ENCODE measurements at places on chromosomes 2 and 18.

DNA sequence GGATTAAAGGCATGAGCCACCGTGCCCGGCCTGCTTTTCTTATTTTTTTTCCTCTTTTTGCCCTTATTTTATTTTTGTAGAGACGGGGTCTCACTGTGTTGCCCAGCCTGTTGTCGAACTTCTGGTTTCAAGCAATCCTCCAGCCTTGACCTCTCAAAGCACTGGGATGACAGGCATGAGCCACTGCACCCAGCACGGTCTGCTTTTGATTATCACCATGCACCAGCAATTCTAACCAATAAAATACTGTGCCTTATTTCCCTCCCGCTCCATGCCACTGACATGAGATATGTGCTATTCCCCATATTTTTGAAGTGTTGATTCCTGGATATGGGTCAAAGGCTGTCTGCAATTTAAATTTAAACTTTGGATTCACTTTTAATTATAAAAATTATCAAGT is 42.9 kb downstream of the ACYP2 start:
- DNase-seq, result no peak

DNA sequence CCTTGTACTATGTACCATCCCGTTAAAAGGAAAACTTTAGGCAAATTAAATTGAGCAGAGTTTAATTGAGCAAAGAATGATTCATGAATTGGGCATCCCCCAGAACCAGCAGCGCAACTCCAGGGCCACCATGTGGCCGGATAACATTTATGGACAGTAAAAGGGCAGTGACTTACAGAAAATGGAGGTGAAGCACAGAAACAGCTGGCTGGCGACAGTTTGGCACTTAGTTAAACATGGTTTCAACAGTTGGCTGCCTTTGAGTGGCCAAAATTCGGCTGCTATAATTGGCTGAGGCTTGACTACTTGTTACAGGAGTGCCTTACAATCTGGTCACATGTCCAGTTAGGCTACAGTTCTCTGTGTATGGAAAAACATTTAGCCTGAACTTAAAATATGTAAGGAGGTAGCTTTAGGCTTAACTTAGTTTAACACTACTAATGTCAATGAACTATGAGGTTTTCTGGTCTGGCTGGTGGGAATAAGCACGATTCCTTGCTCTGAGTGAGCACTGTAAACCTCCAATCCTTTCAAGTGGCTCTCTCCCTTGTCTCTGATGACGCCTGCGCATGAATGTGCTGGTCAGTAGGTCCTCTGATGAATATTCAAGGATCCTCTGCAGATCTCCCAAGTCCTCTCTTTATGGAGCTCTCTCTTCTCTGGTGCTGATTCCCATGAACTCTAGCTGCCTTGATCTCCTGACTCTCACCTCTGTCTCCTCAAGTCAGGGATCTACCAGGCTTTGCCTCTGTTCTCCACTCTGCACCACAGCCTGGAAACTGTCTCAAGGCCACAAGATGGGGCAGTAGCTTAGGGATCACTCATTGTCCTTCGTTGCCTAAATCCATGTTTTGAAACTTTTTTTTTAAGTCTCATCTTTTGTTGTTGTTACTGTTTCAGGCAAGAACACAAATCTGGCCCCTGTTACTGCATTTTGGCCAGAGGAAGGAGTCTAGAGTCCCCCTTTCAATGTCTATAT is 24.4 kb upstream of the RAB31 start:
- no peak for DNase-seq

DNA sequence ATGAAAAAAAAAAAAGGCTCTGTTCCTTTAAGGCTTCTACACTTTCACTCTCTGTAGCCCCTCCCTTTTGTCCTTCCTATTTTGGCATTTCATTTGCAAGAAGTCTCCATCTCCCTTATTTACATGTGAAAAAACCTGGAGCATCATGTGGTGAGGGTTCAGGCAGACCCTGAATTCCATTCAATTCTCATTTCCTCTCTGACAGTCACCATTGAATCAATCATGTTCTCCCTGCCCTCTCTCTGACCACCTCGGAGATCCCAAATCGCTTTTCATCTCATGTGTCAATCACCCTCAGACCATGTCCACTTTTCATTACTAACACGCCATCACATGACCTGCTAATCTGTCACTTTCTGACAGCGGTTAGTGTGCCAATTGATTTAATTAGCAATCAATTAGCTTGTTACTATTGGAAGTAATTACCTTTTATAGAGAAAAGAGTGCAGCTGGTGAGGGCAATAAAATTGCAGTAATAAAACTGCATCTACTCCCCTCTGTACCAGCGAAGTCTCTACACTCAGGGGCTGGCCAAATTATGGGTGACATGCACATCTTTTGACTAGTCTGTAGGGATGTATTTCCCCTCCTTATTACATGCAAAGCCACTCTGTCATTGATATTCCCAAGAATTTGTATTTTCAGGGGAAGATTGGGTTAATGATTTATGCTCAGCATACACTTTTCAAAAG is 317.4 kb downstream of the EN1 start:
- no peak for DNase-seq

- no peak for DNase-seq
Observed at GRCh38 chr2:30421604-30422443, 25.2 kb upstream of the LCLAT1 start.

DNA sequence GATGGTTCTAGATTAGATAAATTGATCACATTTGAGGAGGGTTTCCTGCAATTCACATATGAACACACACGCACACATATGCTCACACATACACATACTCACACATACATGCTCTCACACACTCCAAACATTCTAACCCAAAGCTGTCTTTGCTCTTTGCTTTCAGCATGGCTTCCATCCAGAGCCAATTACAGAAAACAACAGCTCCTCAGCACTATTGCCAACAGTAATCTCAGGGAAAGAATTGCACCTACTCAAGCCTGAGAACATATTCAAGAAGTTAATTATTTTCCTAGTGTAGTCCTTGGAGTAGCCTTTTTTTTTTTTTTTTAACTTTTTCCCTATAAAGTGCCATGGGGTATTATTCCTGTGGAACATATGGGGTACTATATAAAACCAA is 246.9 kb upstream of the PARD3B start:
- DNase-seq, result no peak

GRCh38 chr2:182345384-182345783 is 81.5 kb downstream of the PDE1A start:
- DNase-seq, result no peak

DNA sequence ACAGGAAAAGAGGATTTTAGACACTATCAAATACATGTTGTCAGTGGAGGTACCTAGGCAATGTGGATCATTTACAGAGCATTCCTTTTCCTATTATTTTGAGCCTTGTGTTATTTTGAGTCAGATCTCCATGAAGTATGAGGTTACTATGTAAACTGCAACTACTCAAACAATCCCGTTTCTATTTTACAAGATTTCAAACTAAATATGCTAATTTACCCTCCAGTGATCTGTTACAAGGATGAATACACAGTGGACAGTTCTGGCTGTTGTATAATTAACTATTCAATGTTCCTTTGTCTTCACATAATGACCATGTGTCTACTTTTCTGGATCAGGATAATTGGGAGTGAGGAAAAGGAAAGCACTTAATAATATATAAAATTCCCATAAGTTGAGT is 4.6 kb downstream of the HOXD1 start:
- DNase-seq, result no peak

GRCh38 chr2:15243762-15244161 is 317.4 kb downstream of the NBAS start:
- no peak for DNase-seq

- no peak for DNase-seq
Observed at GRCh38 chr18:10403708-10404107, 50.7 kb upstream of the APCDD1 start.

GRCh38 chr2:70772486-70773155 is 4.6 kb upstream of the ADD2 start:
- DNase-seq, result no peak

GRCh38 chr2:103445347-103445746 is 683.5 kb downstream of the TMEM182 start:
- DNase-seq, result peak; percentile 15

- peak; percentile 73 for DNase-seq
Observed at GRCh38 chr2:42045848-42046748, 1.7 kb upstream of the PKDCC start.

DNA sequence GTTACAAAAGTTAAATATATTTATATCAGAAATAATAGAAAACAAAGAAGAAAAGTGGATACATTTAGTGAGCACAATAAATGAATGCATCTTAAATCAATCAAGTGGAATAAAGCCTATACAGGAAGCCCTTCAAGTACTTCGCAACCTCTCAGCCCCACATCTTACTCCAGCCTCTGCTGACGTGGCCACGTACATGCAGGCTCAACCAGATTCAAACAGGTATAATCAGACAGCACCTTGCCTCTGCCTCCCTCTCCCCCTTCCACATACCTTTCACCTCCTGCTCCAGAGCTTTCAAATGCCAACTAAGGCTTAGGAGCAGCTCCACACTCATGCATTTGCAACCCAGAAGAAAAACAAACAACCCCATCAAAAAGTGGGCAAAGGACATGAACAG is 32.9 kb downstream of the CACNB4 start:
- no peak for DNase-seq

DNA sequence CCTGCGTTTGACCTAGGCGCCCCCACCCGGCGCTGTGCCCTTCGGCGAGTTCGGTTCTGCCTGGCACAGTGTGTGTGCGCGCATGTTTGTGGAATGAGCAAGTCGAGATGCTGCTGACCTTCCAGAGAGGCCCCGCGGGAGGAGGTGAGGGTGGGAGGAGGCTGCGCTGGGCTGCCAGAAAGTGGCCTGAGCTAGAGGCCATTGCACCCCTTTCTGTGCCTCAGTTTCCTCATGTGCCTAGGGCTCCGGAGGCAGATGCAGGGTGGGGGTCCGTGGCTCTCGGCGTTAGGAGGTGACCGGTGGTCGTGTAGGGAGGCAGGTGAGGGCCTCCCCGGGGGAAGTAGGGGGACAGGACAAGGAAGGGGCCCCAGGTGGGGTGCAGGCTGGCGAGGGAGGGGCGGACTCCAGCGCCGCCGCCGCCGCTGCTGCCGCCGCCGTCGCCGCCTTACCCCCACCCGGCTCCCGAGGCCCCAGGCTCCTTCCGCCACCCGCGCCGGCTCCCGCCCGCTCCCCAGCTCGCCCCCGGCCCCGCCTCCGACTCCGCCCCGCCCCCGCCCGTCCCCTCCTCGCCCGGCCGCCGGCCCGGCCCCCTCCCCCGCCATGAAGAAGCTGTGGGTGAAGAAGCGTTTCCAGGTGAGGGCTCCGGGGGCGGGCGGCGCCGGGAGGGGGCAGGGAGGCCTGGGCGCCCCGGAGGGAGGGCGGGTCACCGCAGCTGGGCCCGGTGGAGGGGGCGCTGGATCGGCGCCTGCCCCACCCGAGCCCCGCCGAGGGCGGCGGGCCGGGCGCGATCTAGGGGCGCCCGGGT is 7.0 kb downstream of the SPEG start:
- no peak for DNase-seq

DNA sequence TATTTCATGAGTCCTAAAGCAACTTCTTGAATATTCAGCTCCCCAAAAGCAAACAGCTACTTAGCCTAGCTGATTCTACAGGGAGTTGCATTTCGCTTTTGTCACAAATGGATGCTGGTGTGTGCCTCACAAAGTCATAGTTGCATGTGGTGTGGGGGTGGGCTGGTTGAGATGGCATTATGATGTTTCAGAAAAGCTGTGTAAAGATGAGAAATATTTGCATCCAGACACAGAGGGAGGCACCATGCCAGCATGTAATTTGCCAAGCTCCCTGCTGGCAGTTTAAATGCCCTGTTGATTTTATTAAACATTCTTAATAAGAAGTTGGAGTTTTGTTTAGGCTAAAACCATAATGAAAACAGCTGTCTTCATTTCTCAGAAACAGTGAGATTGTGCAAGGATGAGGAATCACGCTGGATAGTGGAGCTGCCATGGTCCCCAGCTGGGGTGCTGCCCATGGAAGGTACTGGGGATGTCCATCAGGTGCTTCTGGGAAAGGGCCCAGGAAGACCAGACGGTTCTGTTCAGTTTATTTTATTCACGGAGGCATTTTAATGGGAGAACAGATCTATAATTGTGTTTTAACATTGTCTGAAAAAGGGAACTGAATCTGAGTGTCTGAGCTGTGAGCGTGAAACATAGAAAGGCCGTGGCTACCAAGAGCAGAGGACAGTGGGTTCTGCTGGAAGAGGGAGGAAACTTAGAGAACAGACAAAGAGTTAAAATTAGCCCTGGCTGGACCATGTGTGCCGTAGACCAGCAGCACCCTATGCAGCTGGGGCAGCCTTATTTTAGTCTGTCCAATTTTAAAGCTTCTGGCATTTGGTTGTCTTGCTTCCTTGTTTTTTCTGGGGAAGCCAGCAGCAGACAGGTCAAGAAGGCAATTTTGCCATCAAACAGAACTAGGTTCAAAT is 177.1 kb downstream of the FAM210A start:
- DNase-seq, result no peak

DNA sequence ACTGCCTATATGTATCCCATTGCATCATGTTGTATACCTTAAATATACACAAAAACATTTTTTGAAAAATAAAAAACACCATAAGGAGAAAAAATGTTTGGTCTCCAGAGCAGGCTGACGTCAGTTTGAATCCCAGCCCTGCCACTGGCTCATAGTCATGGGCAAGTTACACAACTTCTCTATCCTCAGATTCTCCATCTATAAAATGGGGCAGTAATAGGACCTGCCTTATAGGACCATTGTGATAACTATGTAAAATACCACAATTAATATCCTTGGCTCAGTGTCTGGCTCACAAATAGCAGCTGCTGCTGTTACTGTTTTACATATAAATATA is 135.6 kb downstream of the SMAD7 start:
- no peak for DNase-seq

GRCh38 chr2:8643250-8643995 is 38.4 kb upstream of the ID2 start:
- DNase-seq, result no peak

DNA sequence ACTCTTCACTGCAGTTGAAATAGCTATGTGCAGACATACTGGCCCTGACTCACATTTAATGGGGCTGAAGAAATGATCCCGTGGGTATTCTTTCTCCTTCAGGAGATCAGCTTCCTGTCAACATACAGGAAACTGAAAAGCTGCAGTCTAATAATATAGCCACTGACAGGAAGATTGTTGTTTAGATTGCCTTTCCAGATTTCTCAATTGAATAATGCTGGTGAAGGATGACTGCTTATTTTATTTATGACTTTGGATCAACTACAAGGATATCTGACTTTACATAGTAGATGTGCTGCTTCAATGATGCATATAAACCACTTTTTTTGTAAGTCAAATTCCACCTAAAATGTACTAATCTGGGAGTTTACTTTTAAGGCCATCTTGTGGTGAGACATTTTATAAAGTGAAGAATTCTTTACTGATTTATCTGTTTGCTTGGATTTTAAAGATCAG is 93.4 kb upstream of the MAP4K3 start:
- DNase-seq, result no peak

DNA sequence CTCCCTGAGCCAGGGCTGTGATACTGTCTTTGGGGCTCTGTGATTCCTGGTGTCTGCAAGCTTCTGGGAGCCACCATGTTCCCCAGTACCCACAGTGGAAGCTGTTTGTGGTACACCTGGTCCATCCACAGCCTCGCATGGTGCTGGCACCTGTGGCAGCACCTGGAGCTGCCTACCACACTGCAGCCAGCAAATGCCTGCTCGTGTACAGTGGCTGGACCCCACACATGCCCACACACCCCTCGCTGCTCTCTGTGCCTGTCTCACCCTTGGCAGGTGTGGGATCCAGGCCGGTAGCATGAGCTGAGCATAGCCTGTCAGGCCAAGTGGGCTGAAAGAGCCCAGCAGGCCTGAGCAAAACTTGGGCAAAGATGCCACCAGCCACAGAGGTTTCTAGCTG is 41.8 kb upstream of the CSRNP3 start:
- DNase-seq, result no peak

GRCh38 chr2:237085248-237086221 is at the start of gene COPS8:
Gene COPS8, plus strand, starts transcription at chr2:237085889. Its CDS starts 76 bp downstream, at chr2:237085965.
- peak; percentile 82 for DNase-seq
